ENCODE measurements at places on chromosomes 11 and 22.

DNA sequence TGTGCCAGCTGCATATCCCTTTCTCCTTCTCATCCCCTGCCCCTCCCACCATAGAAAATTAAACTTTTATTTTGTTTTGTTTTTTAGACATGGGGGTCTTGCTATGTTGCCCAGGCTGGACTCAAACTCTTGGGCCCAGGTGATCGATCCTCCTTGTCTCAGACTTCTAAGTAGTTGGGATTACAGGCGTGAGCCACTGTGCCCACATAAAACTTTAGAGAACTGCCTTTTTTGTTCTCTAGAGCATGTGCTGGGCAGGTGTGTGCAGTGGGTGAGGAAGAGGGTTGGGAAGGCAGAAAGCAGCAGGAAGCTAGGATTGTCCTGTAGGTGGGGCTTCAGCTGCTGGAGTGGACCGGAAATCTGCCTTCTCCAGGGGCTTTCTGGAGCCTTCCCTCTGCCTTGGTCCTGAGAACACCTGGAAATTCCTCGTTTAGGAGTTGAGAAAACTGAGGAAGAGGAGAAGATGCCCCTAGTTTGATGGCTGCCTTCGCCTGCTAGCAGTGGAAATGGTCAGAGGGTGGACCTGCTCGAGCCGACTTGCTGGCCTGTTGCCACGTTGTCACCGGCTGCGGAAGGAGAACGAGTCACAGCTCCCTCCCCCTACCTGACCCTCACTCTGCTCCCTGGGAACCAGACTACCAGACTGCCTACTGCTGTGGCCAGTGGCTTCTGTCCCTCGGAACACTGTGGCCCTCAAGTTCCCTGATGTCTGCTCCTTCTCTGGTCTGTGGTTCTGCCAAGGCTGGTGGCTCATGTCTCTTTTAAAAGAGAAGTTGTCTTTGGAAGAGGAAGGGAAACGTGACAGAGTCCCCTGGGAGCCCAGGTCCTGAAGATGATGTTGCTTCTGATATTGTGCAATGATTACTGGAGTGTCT lies 4.0 kb downstream of the ST14 start:
- DNase-seq: no peak

DNA sequence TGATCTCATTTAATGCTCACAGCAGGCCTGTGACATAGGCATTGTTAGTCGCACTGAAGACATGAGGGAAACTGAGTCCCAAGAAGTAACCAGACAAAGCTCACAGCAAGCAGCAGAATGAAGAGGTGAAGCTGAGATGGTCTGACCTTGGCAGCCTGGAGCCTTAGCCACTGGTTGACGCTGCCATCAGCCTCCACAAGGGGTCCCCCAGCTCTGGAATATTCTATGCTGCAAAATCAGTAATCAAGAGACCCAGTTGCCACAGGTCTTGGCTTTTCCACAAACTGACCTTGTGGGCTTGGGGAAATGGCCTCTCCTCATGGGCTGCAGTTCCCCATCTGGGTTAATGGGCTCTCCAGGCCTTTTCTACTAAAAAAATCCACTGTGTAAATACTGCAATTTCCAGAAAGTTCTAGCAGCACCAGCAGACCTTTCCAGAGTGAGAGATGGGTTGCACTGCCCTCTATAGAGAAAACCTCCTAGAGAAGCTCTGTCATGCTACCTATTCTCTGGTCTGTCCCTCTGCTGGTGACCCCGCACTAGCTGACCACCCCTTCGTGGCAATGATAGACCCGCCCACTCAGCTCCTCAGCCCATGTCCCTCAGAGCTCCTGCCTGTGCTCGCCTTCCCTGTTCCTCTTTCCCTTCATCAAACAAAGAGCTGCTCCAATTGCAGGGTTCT lies 22.6 kb upstream of the ISX start:
- DNase-seq: no peak

GRCh38 chr11:78460471-78460870 lies 42.9 kb upstream of the GAB2 start:
- peak; percentile 73 for DNase-seq

DNA sequence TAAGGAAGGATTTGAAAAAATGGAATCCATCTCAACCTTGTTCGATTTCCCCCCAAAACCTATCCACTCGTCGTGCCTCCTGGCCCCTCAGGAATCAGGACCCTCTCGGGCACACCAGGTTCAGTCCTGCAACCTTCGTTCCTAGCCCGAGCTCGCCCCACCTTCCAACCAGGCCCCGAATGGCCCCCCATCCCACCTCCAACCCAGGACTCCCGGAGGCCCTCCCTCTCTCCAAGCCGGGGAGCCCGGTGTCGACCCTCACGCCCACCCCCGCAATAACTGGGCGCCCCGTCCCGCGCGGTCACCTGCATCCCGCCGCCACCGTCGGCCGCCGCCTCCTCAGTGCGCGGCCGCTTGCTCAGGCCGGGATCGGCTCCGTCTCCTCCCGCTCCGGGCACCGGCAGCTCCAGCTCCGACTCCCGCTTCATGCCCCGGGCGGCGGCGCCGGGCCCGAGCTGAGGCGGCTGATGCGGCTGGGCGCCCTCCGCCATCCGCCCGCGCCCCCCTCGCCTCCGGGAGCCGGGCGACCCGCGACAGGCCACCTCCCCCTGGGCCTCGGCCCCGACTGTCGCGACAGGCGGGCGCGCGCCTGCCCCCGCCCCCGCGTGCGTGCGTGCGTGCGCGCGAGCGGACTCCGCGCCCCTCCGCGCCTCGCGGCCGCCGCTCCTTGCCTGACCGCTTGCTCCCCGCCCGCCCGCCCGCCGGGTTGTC lies 534 bp downstream of the RBFOX2 start:
- DNase-seq: no peak

DNA sequence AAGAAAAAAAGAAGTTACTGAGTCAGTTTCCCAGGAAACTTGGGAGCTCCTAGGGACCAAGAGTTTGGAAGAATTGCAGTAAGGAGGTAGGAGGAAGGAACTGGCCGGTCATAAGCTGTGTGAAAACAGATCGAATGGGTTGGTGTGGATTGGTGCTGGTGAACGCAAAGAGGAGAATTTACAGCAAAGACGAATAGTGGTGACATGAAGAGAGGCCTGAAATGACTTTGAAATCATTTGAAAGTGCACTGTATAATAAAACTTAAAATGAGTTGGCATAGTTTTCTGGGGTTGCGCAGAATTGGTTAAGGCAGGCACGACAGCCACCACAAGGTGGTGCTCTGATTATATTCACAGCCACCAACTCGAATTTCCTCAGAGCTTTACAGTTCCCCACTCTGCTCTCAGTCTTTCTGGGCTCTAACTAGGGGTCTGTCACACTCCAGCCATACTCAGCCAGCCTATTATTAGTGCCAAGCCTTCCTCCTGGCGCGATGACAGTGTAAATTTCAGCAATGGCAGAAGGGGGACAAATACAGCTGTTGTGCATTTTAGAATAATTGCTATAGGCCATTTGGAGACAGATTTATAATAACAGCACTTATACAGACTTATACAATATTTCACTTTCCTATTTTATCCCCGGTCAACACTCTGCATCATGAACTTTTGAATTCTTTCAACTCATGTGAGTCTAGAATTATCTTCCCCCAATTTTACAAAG lies 8.3 kb upstream of the HTR3B start:
- DNase-seq: peak; percentile 18

DNA sequence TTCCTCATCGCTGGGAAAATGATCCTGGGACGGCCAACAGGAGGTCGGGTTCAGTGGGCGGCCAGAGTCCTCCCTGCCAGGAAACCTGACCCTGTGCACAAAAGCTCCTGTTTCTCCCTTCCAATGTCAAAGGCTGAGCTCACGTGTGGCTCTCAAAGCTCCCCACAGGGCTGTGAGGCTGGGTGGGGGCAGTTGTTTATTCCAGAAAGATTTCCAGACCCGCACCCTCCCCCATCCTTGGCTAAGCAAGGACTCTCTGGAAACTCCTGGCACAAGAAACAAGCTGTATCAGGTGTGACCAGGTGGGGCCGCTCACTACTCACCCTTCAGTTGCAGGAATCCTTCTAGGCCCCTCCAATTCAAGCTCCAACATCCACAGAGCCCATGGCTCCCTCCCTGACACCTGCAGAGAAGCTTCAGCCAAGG lies 131.9 kb downstream of the SHANK2 start:
- no peak for DNase-seq

DNA sequence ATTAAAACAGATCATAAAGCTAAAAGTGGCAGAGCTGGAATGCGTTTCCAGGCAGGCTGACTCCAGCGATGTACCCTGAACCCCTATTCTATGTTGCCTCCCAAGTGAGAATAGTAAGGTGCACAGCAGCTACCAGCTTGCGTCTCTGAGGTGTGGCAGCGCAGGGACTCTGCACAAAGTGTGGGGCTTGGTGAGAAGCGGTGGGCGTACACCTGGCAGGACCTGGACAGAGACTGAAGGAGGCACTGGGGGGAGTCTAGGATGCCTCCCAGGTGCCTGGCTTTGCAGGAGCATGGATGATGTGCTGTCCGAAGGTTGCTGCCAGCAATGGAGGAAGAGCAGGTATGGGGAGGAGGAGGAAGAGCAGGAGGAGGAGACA lies 42.9 kb downstream of the AMPD3 start:
- DNase-seq: no peak

- DNase-seq: peak; percentile 99
Observed at GRCh38 chr22:27107824-27108223, 450.4 kb downstream of the MIAT start.

DNA sequence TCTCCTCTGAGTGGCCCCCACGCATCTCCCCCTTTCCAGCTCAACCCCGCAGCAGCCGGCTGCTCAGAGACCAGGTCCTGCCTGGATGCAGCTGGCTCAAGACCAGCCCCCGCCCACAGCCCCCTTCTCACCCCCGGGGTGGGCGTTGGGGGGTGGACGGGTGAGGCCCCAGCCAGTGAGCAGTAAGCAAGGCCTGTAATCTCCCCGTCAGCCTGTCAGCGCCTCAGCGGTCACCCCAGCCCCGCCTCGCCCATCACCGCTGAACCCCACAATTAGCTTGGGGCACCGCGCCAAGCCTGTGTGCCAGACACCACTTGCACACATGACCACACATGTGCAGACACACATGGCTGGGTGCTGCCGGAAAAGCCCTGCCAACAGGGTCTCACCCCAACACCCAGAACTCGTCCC lies 5.9 kb downstream of the PLXNB2 start:
- no peak for DNase-seq

GRCh38 chr11:46296059-46296527 lies 18.6 kb downstream of the CREB3L1 start:
- DNase-seq: no peak

DNA sequence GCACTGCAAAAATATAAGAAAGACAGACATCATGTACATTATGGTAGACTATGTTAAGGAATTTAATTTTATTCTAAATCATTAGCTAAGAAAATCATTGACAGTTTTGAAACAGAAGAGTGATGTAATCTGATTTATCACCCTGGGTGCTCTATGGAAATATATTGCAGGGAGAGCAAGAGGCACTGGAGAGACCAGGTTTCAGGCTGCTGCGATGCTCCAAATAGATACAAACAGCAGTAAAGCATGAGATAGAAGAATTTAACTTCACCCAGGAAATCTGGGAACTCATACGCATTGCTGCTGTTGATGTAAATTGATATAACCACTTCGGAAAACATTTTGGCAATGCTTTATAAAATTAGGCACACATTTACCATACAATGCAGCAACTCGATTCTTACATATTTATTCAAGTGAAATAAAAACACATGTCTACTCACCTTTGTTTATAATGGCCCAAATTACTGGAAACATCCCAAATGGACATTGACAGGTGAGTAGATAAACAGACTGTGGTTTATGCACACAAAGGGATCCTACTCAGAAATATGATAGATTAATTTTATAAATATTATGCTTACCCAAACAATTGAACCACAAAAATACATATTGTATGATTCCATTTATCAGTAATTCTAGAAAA lies 535.1 kb upstream of the CHORDC1 start:
- DNase-seq: no peak

- DNase-seq: peak; percentile 43
Observed at GRCh38 chr11:78290293-78291176, 101.8 kb downstream of the USP35 start.

- no peak for DNase-seq
Observed at GRCh38 chr22:32353292-32353691, 4.4 kb upstream of the RFPL3 start.

DNA sequence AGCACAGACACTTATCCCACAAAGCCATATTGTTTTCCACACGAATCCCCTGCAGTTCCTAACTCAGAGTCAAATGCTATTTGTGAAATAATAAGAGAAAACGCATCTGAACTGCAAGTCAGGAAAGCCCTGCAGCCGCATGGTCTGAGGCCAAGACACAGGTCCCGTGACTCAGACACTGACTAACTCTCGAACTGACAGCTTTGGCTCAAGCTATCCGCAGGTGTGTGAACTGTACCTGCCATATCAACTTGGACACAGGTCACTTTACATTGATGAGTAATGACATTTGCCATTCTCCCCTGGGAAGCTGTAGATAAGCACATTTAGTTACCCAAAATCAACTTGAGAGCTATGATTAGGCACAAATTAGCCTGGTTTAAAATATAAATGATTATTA lies 34.9 kb upstream of the NFRKB start:
- DNase-seq: no peak

DNA sequence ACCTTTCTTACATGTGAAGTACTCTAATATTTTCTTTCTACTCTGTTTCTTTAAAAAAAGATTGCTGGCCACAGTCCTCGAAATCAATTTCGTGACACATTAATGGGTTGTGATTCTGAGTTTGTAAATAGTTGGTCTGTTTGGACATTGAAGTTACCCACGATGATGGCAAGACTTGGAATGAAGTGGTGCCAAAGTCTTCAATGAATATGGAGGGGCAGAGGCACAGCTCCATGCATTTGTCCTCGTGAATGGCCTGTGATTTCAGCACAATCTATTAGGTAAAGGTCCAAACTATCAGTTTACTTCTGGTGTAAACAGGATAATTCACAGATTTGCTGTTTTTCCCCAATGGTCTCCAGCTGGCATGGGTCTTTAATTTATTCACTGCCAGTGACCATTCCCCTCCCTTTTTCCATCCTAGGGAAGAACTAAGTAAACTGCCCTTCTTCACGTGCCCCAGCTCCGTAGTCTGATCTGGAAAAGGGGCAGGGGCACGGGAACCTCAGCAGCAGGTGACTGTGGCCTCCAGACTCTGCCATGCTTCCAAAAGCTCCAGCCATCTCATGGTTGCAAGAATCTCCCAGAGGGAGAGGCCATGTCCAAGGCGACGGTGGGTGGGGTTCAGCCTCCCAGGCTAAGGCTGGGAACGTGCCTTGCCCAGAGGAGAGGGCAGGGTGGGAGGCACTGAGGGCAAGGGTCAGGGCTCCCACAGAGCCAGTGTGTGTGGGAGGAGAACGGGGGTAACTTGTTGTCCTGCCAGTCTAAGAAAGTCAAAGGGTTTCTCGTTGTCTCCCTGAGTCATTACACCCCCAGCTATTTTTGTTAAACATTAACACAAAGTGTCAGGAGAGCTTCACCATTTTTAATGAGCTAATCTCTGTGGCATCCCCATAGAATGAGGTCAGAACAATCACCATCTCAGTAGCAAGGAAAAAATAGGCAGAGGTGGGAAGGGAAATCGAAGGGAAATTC lies 16.9 kb upstream of the PEX26 start:
- DNase-seq: peak; percentile 74

- peak; percentile 89 for DNase-seq
Observed at GRCh38 chr11:26247340-26247739, 84.6 kb upstream of the ANO3 start.

GRCh38 chr11:20488352-20488751 lies 100.8 kb downstream of the PRMT3 start:
- no peak for DNase-seq

GRCh38 chr11:16815047-16815767 lies 76.8 kb downstream of the C11orf58 start:
- DNase-seq: no peak

- DNase-seq: no peak
Observed at GRCh38 chr11:11588243-11588642, 33.6 kb downstream of the GALNT18 start.

GRCh38 chr11:3735827-3736226 lies 61.5 kb downstream of the NUP98 start:
- peak; percentile 28 for DNase-seq

Data from fibroblast of skin of right biceps (primary cell).